ENCODE measurements at places on chromosomes 7 and 10. TPM values are rescaled to one million over a fixed set of nuclear protein-coding genes. Genes with fewer than 3 reads are reported as not detected.

PON1 gene
- total RNA-seq = 0.94 TPM

ZP3 gene
- total RNA-seq = 19.3 TPM

KLF14 gene
- total RNA-seq = 0.03 TPM

CALN1 gene
- not detected for total RNA-seq

ZCCHC24 gene
- 4.6 TPM for total RNA-seq

CDC14C gene
- total RNA-seq = not detected

PNLIPRP1 gene
- total RNA-seq = not detected

Data from A549 treated with CORT108297 at 1 μM for 4 hours (cell line).